ENCODE measurements at places on chromosomes 7 and 10.

DNA sequence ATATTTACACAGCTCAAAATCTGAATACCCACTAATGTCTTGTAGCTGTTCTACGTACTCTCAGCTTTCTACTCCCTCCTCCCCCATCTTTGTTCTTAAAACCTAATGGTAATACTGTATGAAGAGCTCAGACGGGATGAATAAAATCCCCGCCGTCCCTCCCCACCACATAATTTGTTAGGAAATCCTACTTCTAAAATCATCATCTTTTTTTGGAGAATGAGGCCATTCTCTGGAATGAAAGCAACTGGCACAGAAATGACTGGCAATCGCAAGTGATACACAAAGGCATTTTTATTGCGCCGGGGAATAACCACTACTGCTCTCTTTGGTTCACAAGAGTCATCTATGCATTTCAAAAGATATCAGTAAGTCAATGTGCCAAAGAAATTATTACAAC is 27.3 kb downstream of the SLC35B4 start:
- peak; percentile 4 for DNase-seq

DNA sequence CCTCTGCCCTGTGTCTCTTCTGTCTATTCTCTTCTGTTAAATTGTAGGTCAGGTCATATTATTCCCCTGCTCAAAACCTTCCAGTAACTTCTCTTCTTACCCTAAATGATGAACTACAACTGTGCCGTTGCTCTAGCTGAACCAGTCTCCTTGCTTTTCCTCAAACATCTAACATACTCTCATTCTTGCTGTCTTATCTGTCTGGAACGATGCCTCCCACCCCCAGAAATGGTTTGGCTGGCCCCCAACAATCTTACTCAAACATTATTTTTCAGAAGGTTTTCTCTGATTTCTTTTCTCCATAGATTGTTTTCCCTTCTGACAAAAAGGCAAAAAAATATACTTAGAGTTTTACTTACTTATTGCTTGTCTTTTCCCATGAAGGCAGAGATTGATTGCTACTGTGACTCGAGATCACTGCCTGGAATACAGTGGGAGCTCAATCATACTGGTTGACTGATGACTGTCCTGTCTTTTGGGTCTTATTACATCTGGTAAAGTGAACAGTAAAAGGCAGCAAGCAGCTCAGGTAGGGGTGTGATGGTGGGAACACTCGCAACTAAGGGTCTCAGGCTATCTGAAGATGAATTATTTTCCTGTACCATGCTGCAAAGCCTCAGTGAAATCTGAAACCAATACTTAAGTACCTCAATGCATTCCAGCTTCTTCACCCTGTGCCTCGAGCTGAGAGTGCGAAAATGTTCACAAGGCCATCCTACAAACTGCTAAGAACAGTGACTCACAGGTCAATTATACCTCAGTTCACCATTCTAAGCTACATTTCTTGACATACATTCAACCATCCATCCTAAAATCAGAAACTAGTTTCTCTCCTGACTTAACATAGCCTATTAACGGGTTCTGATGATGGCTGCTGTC is 67.6 kb downstream of the DNMBP start:
- peak; percentile 15 for DNase-seq

GRCh38 chr7:117312593-117313580 is 10.0 kb downstream of the WNT2 start:
- DNase-seq: no peak

- no peak for DNase-seq
Observed at GRCh38 chr7:154857240-154857639, 145.7 kb downstream of the PAXIP1 start.

- peak; percentile 69 for DNase-seq
Observed at GRCh38 chr7:1883031-1883761, 213.1 kb downstream of the ELFN1 start.

GRCh38 chr7:2282185-2282751 is 32.0 kb downstream of the SNX8 start:
- no peak for DNase-seq

DNA sequence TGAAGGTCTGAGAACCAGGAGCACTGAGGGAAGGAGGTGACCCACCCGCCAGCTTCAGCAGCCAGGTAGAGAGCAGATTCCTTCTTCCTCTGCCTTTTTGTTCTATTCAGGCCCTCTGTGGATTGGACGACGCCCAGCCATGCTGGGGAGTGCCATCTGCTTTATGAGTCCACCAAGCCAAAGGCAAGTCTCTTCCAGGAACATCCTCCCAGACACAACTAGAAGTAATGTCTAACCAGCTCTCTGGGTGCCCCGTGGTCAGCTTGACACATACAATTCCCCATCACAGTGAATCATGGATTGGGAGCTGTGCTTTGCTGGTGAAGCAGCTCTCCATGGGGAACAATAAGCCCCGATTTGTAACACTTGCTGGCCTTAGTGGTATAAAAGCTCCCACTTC is 125.2 kb downstream of the CCDC3 start:
- DNase-seq: no peak

GRCh38 chr7:92835851-92836488 is 403 bp downstream of the CDK6 start:
- peak; percentile 20 for DNase-seq

DNA sequence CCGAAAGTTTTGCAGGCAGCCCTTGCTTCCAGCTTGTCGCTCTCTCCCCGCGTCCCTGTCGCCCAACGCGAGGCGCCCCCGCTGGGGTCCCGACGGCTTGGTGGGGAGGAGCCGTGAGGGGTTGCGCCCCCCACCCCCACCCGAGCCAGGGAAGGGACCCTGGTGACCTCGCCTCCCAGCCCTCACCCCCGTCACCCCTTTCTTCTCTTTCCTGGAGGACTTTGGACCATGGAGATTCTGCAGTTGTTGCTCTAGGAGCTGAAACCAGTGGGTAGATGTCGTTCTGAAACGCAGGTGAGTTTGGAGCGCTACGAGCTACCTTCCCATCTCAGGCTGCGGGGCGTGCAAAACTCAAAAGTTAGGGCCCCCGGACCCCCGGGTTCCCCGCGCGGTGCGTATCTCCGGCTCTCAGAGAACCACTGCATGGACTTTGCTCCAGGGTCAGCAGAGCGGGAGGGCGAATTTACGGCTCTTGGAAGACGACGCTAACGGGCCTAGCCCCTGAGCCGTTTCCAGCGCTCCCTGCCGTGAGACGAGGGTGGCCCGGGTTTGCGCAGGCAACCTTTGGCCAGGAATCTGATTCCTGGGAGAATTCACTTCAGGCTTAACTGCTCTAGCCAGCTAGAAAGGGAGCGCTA is 684 bp upstream of the ATXN7L1 start:
- DNase-seq: peak; percentile 38

All from fibroblast of gingiva (primary cell).